OCI-M1 (cell line): ENCODE measurements at places on chromosomes 5 and 9.

- DNase-seq, result no peak
Observed at GRCh38 chr5:104890767-104891166, 1328.2 kb upstream of the NUDT12 start.

DNA sequence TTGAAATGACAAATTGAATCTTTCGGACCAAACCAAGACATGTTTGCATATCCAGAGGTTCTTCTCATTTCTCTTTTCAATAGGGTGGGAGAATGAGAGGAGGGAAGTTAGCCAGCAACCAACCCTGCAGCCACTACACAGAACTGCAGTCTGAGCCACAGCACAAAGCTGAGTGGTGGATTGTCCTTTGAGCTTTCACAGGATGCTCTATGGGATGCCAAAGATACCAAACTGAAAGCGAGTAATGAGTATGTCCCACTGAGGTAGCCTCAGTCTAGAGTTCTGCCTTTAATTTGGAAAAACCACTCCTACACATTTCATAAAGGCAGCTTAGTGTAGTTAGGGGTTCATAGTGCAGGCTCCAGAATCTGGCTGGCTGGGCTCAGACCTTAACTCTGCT, 114.9 kb downstream of the MARCHF3 start:
- DNase-seq, result no peak

DNA sequence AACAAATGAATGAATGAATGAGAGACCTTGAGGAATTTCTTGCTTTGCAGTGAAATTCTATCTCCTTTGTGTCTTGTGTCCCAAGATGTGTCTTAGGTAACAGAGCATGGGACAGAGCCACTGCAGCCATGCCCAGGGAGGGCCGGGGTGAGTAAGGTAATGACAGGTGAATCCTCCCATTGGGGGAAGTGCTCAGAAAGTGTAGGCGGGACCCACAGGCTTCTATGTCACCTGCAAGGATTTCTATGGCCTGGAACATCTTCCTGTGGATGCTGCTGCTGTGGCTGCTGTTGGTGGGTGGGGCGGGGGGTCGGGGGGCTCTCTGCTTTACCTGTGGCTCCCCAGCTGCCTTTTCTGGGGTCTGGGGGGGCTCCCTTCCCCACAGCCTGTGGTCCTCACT, 133.6 kb upstream of the IER5L start:
- no peak for DNase-seq

- no peak for DNase-seq
Observed at GRCh38 chr5:135895474-135896006, at the start of gene IL9. Gene IL9 (minus strand): TSS chr5:135895841. CDS start chr5:135895816, 25 bp downstream.

- no peak for DNase-seq
Observed at GRCh38 chr5:2841208-2841607, 89.7 kb upstream of the IRX2 start.

- peak; percentile 88 for DNase-seq
Observed at GRCh38 chr5:56763711-56764466, 51.5 kb upstream of the MAP3K1 start.

- peak; percentile 51 for DNase-seq
Observed at GRCh38 chr5:136012041-136012804, 16.6 kb upstream of the TGFBI start.

- DNase-seq, result peak; percentile 86
Observed at GRCh38 chr5:14676320-14676719, 11.8 kb downstream of the OTULIN start.

DNA sequence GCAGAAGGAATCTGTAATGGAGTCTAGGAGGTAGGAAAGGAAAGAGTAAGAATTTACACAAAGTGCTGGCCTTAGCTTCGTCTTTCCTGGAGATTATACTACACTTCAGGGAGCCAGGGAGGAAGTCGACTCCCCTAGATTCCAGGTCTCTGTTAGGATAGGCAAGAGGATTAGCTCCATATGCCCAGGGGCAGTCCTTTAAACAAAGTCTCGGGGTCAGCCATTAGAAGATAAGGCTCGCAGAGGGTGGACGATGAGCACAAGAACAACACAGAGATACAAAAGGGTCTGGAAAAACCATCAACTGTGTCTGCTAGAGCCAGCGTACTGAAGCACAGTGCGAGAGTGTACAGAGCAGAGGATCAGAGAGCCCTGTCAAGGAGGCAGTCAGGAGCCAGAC, 344.7 kb upstream of the TNC start:
- DNase-seq, result no peak

DNA sequence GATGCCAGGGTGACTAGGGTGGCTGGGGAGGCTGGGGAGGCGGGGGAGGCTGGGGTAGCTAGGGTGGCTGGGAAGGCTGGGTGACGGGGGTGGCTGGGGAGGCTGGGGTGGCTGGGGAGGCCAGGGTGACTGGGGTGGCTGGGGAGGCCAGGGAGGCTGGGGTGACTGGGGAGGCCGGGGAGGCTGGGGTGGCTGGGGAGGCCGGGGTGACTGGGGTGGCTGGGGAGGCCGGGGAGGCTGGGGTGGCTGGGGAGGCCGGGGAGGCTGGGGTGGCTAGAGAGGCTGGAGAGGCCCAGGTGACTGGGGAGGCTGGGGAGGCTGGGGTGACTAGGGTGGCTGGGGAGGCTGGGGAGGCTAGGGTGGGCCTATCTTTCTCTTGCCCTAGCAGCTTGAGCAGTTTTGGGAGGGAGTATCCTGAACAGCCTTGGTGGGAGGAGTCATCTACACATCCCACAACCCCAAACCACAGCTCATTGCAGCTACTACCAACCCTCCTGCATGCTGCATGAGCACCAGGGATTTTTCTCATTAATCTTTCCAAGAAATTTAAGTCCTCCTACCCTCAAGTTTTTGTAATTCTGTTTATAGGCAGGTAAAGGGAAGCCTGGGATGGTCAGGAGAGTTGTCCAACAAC, 203.2 kb upstream of the IRX1 start:
- DNase-seq, result no peak

DNA sequence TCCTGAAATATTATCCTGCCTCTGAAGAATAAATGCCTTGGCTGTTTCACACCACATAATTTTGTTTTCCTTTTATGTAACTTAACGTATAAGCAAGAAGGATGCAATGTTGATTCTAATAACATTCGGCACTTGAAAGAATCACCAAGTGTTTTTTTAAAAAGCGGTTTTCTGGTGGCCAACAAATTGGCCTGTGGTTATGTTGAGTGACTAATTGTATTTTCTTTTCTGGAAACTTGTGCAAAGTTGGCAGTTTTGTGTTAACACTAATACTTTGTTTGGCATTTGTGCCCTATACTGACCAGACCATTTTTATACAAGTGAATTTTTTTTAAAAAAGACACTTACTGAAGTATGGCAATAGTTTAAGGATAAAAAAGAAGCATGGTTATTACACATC, 452.7 kb downstream of the BNC2 start:
- DNase-seq, result no peak

GRCh38 chr5:132259069-132259851, 1.8 kb downstream of the PDLIM4 start:
- DNase-seq, result no peak

- DNase-seq, result no peak
Observed at GRCh38 chr5:62690421-62690820, 111.8 kb downstream of the LRRC70 start.

DNA sequence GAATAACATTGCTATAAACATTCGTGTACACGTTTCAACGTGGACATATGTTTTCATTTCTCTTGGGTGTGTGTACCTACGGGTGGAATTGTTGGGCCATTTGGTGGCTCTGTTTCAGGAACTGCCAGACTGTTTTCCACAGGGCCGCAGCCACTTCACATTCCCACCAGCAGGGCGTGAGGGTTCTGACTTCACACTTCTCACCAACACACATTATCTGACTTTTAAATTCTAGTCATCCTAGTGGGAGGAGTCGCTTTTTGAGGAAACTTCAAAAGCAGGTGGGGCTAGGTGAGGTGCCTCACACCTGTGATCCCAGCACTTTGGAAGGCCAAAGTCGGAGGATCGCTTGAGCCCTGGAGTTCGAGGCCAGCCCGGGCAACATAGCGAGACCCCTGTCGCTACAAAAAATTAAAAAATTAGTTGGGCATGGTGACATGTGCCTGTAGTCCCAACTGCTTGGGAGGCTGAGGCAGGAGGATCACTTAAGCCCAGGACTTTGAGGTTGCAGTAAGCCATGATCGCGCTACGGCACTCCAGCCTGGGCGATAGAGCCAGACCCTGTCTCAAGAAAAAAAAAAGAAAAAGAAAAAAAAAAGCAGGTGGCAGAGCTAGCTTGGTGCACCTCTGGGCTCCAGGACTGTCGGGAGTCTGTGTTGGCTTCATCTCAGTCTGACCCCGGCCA, 28.5 kb downstream of the TSPAN17 start:
- no peak for DNase-seq
